ENCODE measurements at places on chromosomes 3 and 15. TPM values are rescaled to one million over a fixed set of nuclear protein-coding genes. Genes with fewer than 3 reads are reported as not detected.

Gene BCL6
- 90.7 TPM for total RNA-seq

Gene NTRK3
- 11.8 TPM for total RNA-seq

DNA sequence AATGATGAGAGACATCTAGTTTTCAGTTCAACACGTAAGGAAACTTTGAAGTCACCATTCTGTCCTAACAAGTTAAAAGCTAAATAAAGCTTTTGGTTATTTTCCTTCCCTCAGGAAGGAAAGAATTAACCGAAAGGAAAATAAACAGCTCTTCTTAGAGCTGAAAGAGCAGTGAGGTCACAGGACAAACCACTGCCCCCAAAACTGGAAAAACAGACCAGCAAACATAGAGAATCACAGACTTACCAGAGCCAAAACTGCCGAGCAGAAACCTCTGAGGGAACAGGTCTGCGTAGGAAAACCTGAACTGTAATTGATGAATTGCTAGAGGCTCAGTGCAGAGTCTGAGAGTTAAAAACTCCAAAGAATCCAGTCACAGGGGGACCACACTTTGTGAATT, 14.7 kb downstream of the USP50 start:
- no peak for DNase-seq

DNA sequence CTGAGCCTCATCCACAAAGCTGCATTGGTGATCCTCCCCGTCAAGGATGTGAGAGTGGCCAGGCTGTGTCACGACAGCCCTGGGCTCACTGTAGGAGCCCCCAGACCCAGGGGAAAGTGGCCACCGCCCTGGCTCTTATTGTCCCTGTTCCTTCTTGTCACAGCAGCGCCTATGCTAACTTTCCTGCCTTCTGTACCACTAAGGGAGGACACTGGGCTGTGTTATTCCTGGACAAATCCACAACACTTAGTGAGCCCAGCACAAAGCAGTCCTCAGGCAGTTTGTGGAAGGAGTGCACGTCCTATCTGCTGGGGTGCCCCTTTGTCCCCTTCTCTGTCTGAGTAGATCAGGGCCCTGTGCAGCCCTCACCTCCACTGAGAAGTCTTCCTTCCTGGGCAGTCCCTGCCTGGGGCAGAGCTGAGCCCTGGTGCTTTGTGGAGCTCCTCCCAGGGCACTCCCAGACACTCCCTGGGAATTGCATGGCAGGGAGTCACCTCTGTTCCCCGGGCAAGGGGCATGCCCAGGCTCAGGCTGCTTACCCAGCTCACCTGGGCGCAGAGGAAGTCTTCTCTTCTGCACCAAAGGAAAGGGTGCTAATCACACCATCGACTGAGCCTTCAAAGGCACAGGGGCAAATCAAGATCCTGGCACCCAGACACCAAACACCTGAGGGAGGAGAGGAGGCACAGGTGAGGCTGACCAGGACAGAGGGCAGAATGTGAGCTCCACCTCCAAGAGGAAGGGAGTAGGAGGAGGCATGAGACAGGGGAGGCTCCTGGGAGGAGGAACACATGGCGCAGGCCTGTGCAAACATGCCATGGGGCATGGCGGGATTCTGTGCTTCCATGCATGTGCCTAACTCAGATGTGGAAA, 138.7 kb downstream of the KLF13 start:
- DNase-seq = peak; percentile 66

Gene REC114
- not detected for total RNA-seq

Gene ANKDD1A
- total RNA-seq = 31.4 TPM

All from ureter (tissue), 1 donor.